Bone marrow (tissue), 2 donors: ENCODE measurements at places on chromosomes 6 and 20.

- no peak for DNase-seq
These were observed 171.1 kb downstream of the MCHR2 start for GRCh38 chr6:99822741-99823512.

- no peak for DNase-seq
These were observed 11.9 kb upstream of the SNX9 start for GRCh38 chr6:157811137-157811475.

GRCh38 chr20:22823119-22823518 lies 212.0 kb upstream of the SSTR4 start:
- no peak for DNase-seq

DNA sequence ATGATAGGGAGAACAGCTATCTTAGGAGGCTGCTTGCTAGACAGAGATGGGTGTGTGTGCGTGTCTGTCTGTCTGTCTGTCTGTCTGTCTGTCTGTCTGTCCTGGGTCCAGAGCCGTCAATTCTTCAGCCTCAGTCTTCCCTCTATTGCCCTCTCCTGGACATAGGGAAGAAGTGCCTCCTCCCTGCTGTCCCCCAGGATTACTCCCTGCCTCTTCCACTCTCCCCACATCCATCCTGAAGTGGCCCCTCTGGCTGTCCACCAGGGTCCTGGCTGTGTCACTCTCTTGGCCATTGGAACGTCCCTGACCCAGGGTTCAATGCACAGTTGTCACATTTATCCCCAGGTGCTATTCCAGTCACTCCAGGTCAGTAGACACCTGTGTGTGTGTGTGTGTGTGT lies 10.2 kb downstream of the TREML2 start:
- DNase-seq = no peak

DNA sequence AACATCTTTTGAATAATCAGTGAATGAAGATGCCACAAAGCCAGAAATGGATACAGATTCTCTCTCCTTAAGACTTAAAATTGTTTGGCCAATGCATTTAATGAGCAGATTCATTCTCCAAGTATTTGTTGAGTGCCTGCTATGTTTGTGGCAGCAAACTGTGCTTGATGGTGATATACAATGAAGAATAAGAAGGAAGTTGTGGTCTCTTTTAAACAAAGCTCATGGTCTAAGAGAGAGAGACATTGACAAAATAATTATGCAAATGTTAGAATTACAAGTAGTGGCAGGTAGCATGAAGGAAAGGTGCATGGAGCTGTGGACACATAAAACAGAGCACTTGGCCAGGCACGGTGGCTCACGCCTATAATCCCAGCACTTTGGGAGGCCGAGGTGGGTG lies 28.3 kb downstream of the NFATC2 start:
- no peak for DNase-seq

GRCh38 chr6:115363379-115363778 lies 697.3 kb downstream of the FRK start:
- no peak for DNase-seq

DNA sequence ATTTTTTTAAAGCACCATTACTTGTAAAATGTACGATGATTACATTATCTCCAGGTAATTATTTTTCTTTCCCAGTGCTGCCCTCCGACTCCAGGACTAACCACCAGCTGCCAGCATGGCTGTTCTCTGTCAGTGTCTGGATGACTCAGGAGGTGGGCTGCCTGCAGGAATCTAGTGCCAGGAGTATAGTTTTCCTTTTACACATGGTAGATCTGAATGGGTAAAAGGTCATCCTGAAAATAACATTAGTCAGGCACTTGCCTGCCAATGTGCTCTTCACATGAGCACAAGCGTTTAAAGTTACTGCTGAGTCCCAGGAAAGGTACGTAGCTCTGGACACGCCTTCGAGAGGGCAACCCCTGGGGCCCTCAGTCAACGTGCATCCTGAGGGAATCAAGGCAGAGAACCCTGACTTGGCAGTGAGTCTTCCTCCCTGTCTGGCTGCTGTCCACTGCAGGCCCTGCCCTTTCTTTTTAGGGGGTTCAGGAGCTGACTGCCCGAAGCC lies 2.4 kb downstream of the DYNLT1 start:
- DNase-seq = no peak

GRCh38 chr6:79436241-79436640 lies 101.0 kb downstream of the LCA5 start:
- no peak for DNase-seq

GRCh38 chr6:71444222-71444621 lies 155.6 kb downstream of the OGFRL1 start:
- no peak for DNase-seq

DNA sequence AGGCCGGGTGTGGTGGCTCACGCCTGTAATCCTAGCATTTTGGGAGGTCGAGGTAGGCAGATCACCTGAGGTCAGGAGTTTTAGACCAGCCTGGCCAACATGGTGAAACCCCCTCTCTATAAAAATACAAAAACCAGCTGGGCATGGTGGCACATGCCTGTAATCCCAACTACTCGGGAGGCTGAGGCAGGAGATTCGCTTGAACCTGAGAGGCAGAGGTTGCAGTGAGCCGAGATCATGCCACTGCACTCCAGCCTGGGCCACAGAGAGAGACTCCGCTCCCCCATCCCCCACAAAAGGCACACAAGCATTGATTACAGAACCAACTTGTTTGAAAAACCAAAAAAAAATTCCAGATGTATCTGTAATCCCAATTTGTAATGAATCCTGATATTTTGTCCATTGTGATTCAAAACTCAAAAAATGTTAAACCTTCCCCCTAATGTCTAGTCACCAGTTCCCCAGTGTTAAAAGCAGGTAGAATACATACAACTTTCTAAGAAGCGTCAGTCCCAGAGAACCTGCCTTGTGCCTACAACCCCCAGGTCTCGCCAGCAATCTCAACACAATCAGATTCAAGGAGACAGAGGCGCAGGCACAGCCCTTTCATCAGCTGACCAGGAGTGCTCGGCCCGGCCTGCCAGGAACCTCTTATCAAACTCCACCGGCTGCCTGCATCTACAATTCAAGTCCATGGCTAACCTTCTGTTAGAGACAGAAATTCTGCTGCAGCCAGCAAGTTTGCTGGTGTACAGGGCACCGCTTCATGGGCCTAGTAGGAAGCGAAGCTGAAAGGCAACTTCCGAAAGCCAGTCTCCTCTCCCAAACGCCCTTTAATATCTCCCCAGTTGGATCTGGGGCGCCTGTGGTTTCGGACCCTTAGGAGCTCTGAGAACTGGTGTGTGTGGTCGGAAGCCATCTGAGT lies 2.1 kb downstream of the EZR start:
- DNase-seq = peak; percentile 2

DNA sequence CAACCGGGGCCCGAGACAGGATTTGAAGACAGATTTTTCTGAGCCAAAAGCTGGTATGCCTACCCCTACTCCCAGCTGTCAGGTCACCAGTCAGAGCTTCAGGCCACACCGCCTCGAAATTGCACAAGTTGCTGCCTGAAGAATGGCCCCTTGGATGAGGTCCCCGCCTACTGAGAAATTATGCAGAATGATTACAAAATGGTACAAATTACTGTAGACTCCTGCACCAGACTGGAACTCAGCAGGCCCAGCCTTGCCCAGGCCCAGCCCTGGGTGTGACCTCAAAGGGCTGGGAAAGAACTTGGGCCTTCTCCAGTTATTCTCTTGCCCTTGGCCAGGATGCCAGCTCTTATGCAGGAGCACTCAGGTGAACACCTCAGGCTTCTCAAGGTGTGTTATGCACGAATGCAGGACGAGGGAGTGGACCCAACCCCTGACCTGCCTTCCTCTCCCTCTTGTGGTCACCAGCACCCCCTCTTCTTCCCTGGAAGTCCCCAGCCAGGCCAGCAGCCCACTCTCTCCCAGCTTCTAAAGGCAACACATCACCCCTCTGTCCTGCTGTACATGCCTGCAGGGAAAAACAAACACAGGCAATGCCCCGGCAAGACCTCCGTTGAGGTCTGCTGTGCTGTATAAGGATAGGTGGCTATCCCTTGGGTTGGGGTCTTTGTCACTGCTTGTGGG lies 88.7 kb upstream of the NAA20 start:
- DNase-seq = no peak

DNA sequence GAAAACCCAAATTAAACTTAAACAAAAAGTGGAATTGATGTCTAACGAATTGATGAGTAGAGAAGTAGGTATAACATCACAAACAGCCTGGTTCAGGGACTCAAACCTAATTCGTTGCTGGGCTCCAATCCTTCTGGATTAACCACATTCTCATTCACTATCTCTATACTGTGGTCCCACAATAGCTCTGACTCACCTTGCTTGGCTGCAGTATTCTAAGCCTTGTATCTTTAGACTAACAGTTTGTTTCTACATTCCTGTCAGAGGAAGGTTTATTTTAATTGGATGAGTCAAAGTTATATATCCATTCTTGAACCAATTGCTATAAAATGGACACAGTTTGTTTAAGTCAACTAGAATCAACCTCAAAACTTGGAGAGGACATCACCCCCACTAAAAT lies 530.5 kb upstream of the PTCHD4 start:
- DNase-seq = no peak

- no peak for DNase-seq
These were observed 146.8 kb downstream of the CDC5L start for GRCh38 chr6:44534291-44534690.

GRCh38 chr20:57378646-57379262 lies 12.4 kb upstream of the RBM38 start:
- DNase-seq = no peak

DNA sequence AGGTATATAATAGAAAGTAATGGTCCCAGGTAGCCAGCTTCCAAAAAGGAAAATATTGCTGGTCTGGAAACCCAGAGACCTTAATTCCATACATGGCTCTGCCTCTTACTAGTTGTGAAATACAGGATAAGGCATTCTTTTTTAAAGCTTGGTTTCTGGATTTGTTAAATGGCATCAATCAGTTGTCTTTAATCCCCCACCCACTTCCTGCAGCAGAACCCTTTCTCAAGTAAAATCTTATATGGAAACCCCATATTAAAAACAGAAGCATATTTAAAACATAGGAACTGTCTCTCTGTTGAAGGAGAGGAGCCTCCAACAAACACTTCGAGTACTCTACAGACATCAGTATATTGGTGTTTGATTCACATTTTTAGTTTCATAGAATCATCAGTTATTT lies 6.2 kb upstream of the LCA5 start:
- no peak for DNase-seq

DNA sequence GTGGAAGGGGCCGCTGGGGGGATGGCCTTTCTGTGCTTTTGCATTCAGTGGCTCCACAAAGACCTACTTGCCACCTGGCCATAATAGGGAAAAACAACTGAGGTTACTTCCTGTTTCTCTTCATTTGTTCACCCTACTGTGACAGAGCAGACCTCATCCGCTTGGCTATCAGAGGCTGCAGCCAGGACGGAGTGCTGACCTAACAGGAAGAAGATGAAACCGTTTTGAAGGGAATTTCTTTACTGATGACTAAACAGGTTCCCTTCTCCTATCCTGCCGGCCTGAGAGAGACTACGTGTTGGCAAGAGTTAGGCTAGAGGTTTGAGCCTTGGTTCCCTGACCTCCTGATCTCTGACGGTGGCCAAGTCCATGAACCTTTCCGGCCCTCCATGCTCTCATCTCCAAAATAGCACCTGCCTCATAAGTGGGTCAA lies 21.3 kb downstream of the PRR18 start:
- no peak for DNase-seq

DNA sequence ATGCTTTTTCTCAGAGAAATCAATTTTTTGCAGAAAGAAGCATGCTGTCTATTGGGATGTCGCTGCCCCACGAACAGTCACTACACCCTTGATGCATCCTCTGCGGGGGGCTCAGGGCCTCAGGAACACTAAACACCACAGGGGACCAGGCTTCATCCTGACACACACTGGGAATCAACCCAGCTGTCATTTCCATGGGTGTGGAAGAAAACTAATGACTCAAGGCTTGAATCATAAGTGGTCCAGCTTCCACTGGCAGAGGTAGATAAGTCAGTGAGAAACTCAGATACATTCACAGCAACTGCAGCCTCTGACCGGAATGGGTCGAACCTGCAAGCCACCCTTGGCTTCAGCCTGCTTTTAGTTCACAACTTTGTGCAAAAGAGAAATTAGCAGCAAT lies 81.3 kb upstream of the SPTLC3 start:
- no peak for DNase-seq

GRCh38 chr6:53658992-53659391 lies 6.6 kb downstream of the KLHL31 start:
- DNase-seq = no peak

- DNase-seq = no peak
These were observed 270.2 kb downstream of the SMOC2 start for GRCh38 chr6:168711049-168711640.

DNA sequence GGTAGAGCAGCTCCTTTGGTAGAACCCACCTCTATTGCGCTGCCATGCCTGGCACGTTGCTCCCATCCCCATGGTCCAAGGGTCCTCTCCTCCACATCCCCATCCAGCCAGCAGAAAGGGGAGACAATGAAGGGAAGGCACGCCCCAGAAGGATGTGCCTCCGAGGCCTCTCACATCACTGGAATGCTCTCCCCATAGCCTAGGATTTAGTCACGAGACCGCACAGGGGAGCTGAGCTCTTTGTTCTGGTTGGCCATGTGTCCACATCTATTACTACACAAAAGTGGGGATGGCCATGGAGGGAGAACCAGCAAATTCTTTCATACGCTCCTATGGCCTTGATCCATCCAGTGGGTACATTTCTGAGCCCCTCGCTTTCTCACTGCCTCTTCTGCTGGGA lies 60.5 kb upstream of the SALL4 start:
- DNase-seq = no peak

GRCh38 chr6:7154341-7155139 lies 46.8 kb downstream of the RREB1 start:
- DNase-seq = peak; percentile 63

DNA sequence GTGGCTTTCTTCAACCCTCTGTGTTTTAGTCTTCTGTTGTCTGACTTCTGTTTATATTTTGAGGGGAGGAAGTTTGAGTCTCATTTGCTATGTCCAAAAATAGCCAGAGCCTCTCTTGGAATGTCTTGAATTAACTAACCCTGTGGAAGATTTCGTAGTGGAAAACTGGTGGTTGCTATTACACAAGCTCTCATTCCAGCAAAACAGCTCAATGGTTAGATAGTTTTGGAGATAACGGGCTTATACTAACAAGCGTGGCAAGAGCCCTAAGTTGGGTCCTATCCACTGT lies 1.6 kb downstream of the CCN2 start:
- no peak for DNase-seq
